Activated CD8-positive, alpha-beta T cell treated with anti-CD3 and anti-CD28 coated beads for 36 hours (primary cell): ENCODE measurements at places on chromosomes 12 and 14. TPM values are rescaled to one million over a fixed set of nuclear protein-coding genes. Genes with fewer than 3 reads are reported as not detected.

GRCh38 chr12:126347421-126347820 lies 1282.2 kb downstream of the AACS start:
- DNase-seq, result no peak
- H3K4me3 ChIP-seq, result no peak overlapping the region
- no peaks in the 10 kb centered on the region for H3K27me3 ChIP-seq
- H3K4me1 ChIP-seq, result no peaks in the 10 kb centered on the region

A2M gene
- total RNA-seq, result not detected

RAPGEF3 gene
- 0.56 TPM for total RNA-seq

GRCh38 chr12:132178316-132178715 lies 34.1 kb downstream of the NOC4L start:
- peaks cover 4% of the 10 kb centered on the region for H3K27me3 ChIP-seq
- peak; percentile 46 for DNase-seq
- H3K4me1 ChIP-seq, result peaks cover 18% of the 10 kb centered on the region

DNA sequence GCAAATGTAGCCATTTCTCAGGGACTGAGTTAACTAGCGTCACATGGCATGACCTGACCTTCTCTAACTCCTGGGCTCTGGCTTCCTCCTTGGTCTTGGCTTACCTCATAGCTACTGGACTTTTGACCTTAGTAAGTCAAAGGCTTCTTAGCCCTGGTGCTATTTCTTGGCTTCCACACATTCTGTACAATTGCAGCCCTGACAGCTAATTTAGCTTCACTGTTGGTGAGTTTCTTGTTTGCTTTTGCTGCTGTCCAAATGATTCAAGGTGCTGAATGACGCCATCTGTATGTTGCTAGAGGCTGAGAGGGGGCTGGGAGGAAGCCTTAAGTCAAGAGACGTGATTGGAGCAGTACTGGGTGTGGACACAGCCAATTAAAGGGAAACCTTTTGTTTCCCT lies 202.7 kb downstream of the PRKD1 start:
- DNase-seq, result no peak
- H3K27me3 ChIP-seq, result no peaks in the 10 kb centered on the region
- H3K36me3 ChIP-seq, result no peaks in the 10 kb centered on the region
- H3K27ac ChIP-seq, result no peak overlapping the region
- no peak overlapping the region for H3K4me3 ChIP-seq

- no peak overlapping the region for H3K4me3 ChIP-seq
- H3K36me3 ChIP-seq, result peaks cover 20% of the 10 kb centered on the region
- no peak overlapping the region for H3K27ac ChIP-seq
- DNase-seq, result no peak
- no peaks in the 10 kb centered on the region for H3K27me3 ChIP-seq
Observed at GRCh38 chr14:34449819-34450541, 12.1 kb downstream of the SPTSSA start.

SLC25A47 gene
- not detected for total RNA-seq

DNA sequence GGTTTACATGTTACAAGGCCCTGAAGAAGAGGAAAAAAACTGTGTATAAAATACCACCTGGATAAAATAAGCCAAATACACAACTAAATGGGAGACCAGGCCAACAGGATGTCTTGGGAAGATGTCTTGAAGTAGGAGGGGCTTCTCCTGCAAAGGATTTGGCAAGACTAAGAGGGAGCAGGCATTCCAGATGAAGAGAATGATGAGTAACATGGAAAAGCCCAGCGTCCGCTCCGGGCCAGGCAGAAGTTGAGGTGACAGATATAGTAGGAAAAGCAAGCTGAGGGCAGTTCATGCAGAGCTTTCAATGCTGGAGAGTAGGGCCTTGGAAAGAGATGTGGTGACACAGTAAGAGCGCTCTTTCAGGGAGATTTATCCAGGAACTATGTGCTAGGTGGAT lies 16.1 kb upstream of the EIF4B start:
- H3K27me3 ChIP-seq, result no peaks in the 10 kb centered on the region
- no peak overlapping the region for H3K4me3 ChIP-seq
- no peaks in the 10 kb centered on the region for H3K4me1 ChIP-seq
- no peak for DNase-seq
- no peaks in the 10 kb centered on the region for H3K36me3 ChIP-seq

NEUROD4 gene
- not detected for total RNA-seq

DNA sequence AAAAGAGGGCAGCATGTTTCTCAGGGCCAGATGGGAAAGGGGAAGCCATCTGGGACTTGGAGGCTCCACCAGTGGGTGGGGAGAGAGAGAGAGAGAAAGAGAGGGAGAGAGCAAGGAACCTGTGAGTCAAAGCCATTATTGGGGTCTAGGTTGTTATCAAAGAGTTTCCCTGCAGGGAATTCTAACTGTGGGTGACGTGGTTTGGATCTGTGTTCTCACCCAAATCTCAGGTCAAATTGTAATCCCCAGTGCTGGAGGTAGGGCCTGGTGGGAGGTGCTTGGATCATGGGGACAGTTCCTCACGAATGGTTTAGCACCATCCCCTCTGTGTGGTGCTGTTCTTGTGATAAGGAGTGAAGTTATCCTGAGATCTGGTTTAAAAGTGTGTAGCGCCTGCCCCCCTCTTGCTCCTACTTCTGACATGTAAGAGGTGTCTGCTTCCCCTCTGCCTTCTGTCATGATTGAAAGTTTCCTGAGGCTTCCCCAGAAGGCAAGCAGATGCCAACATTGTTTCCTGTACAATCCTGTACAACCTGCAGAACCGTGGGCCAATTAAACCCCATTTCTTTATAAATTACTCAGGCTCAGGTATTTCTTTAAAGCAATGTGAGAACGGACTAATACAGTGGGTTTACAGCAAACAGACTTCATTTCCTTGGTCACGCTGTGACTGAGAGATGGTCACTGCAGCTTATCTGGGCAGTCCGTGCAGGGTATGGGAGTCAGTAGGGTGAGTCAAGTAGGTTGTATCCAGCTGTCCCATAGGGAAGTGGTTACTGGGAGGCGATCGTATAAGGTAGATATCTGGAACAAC lies 52.4 kb downstream of the CCDC91 start:
- H3K27ac ChIP-seq, result no peak overlapping the region
- peaks cover 25% of the 10 kb centered on the region for H3K4me1 ChIP-seq
- no peak for DNase-seq
- no peaks in the 10 kb centered on the region for H3K27me3 ChIP-seq
- no peak overlapping the region for H3K4me3 ChIP-seq

GRCh38 chr12:32585680-32586079 lies 93.4 kb upstream of the DNM1L start:
- H3K27me3 ChIP-seq, result no peaks in the 10 kb centered on the region
- DNase-seq, result no peak
- H3K36me3 ChIP-seq, result peaks cover 2% of the 10 kb centered on the region
- no peak overlapping the region for H3K27ac ChIP-seq
- no peak overlapping the region for H3K4me3 ChIP-seq

RABGGTA gene
- total RNA-seq, result 37.6 TPM

DNA sequence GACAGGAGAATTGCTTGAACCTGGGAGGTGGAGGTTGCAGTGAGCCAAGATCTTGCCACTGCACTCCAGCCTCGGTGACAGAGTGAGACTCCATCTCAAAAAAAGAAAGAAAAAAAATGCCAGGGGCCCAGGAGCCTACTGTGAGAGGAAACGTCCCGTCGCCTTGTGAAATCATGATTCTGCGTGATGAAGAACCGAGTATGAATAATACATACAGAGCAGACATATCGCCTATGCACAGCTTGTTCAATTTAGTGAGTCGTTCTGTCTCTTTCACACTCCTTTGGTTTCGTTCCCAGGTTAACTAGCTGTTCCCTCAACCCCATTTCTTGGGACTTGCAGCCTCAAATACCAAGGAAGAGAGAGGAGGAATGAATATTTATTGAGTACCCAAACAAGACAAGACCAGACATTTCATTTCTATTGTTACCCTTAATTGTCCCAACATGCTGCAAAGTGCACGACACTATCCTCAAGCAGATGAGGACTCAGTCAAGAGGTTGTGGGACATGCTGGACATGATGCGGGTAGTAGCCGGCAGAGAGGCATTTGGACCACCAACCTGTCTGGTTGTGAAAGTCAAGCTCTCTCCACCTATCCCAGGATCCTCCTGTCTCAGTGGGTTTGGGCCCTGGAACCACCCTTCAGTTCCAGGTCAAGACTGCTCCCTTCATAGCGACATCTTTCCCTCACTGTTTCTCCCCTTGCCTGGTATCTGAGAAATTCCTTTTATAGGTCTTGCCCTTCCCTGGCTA lies 8.6 kb upstream of the CD27 start:
- H3K27me3 ChIP-seq, result no peaks in the 10 kb centered on the region
- H3K4me3 ChIP-seq, result no peak overlapping the region
- H3K27ac ChIP-seq, result peak overlapping the region; percentile 32
- peaks cover 7% of the 10 kb centered on the region for H3K36me3 ChIP-seq
- no peak for DNase-seq
- peaks cover 66% of the 10 kb centered on the region for H3K4me1 ChIP-seq

LPAR5 gene
- 6.6 TPM for total RNA-seq

AP1G2 gene
- 155 TPM for total RNA-seq

GALC gene
- total RNA-seq, result 8.6 TPM

- peaks cover 39% of the 10 kb centered on the region for H3K4me1 ChIP-seq
- no peaks in the 10 kb centered on the region for H3K27me3 ChIP-seq
- no peak overlapping the region for H3K27ac ChIP-seq
- DNase-seq, result peak; percentile 24
Observed at GRCh38 chr12:108724054-108724889, 7.0 kb downstream of the CORO1C start.

GRCh38 chr12:114003286-114003685 lies 37.2 kb upstream of the RBM19 start:
- DNase-seq, result no peak
- H3K36me3 ChIP-seq, result no peaks in the 10 kb centered on the region
- peaks cover 12% of the 10 kb centered on the region for H3K27me3 ChIP-seq
- no peaks in the 10 kb centered on the region for H3K4me1 ChIP-seq
- no peak overlapping the region for H3K27ac ChIP-seq
- H3K4me3 ChIP-seq, result no peak overlapping the region

DNA sequence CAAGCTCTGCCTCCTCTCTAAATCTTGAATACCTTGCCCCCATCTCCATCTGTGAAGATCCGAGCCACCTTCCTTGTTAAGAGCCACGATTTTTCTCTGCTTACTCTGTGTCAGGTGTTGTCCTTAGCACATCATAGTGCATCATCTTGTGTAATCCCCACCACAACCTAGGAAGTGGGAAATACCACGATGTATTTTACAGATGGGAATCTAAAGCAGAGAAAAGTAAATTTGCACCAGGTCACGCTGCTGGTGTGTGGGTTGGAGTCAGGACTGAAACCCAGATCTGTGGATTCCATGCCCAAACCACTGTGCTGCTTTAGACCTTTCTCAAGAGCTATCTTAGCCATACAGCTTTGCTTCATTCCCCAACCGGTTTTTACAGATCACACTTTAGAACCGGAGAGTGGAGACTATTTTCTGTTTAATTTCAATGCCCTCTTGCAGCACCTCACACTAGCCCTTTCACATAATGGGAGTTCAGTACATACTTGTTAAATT lies 94.6 kb downstream of the PPM1A start:
- no peak overlapping the region for H3K27ac ChIP-seq
- H3K4me3 ChIP-seq, result no peak overlapping the region
- H3K27me3 ChIP-seq, result no peaks in the 10 kb centered on the region

- no peaks in the 10 kb centered on the region for H3K4me1 ChIP-seq
- H3K27ac ChIP-seq, result no peak overlapping the region
- H3K36me3 ChIP-seq, result no peaks in the 10 kb centered on the region
- DNase-seq, result no peak
Observed at GRCh38 chr14:87489196-87489819, 503.7 kb downstream of the GALC start.

KRT83 gene
- total RNA-seq, result not detected

PTPN6 gene
- total RNA-seq, result 485 TPM

GRCh38 chr14:62943202-62943601 lies 102.1 kb downstream of the KCNH5 start:
- H3K27ac ChIP-seq, result no peak overlapping the region
- no peak for DNase-seq
- no peaks in the 10 kb centered on the region for H3K27me3 ChIP-seq
- no peaks in the 10 kb centered on the region for H3K36me3 ChIP-seq

GRCh38 chr14:67892466-67893100 lies 73.0 kb downstream of the RAD51B start:
- H3K4me3 ChIP-seq, result no peak overlapping the region
- H3K27me3 ChIP-seq, result no peaks in the 10 kb centered on the region
- no peak for DNase-seq
- H3K4me1 ChIP-seq, result peaks cover 3% of the 10 kb centered on the region

KRT71 gene
- not detected for total RNA-seq

PARPBP gene
- total RNA-seq, result 26.2 TPM

KRT77 gene
- total RNA-seq, result not detected

DNA sequence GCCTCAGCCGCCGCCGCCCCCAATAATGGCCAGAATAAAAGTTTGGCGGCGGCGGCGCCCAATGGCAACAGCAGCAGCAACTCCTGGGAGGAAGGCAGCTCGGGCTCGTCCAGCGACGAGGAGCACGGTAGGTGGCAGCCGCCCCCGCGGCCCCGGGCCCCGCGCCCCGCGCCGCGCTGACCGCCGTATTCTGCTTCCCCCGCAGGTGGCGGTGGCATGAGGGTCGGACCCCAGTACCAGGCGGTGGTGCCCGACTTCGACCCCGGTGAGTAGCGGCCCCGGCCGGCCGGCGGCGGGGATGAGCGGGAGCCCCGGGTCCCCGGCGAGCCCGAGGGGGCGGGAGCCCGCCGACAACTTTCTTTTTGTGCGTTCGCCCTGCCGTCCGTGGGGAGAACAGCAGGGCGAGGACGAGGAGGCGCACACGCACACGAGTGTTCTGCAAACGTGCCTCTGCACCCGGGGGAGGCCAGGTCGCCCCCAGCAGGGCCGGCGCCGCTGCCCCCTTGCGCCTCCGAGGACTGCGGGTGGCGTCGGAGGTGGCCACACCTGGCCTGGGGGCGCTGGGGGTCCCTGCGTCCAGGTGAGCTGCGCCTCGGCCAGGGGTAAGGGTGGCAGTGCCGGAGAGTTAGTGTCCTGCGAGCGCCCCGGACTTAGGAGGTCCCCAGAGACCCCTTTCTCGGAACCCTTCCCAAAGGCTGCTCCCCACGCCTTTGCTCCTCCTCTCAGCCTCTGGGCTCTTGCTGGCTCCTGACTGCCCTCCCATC lies 794 bp downstream of the RCOR1 start:
- peak; percentile 64 for DNase-seq
- peaks cover 8% of the 10 kb centered on the region for H3K36me3 ChIP-seq
- H3K27ac ChIP-seq, result peak overlapping the region; percentile 22
- peak overlapping the region; percentile 79 for H3K4me3 ChIP-seq
- peaks cover 29% of the 10 kb centered on the region for H3K4me1 ChIP-seq
- no peaks in the 10 kb centered on the region for H3K27me3 ChIP-seq

DDX54 gene
- total RNA-seq, result 133 TPM

DNA sequence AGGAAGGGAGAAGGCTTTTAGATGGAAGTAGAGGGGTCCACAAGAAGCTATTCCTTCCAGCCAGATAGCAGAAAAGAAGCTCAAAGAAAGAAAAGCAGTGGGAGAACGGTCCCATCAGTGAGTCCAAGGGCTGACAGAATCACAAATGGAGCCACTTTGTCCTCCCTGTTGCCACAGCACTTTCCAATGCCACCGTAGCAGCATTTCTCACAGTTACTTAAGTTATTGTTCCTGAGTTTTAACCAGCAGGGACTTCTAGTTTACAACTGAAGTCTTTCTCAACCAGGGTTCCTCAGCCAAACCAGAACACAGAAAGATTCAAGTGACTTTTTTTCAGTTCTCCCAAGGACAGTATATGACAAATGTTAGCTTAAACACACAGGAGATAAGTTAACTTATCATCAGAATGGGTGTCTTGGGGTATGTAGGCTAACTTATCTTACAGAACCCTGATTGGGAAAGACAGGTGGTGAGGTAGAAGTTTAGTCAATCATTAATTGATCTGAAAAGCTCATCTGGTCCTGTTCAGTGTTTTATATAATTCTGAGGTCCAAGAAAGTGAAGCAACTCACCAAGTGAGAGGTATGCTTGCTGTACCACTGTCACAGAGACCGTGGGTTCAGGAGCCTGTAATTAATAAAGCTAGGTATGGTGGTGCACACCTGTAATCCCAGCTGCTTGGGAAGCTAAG lies 7.0 kb downstream of the GATC start:
- H3K4me1 ChIP-seq, result peaks cover 15% of the 10 kb centered on the region
- H3K4me3 ChIP-seq, result no peak overlapping the region
- peak overlapping the region; percentile 49 for H3K27ac ChIP-seq

DPY19L2 gene
- total RNA-seq, result 6.1 TPM
